Daoy (cell line): ENCODE measurements at places on chromosomes 11 and 22. TPM values are rescaled to one million over a fixed set of nuclear protein-coding genes. Genes with fewer than 3 reads are reported as not detected.

DNA sequence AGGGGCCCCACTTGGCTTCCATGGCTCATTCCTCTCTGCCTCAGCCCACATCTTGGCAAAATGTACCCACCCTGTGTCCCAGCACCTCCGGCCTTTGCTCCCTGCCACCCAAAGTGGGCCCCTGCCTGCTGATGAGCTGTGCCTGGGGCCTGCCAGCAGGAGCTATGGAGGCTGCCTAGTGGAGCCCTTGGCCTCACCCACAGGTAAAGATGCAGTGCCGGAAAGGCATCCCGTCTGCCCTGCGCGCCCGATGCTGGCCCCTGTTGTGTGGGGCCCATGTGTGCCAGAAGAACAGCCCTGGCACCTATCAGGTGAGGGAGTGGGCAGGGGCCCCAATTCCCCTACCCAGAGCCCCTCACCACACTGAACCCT, 1.3 kb downstream of the TBC1D10C start:
- no peak for DNase-seq

- DNase-seq: no peak
Measured at GRCh38 chr22:26097840-26098239, 71.4 kb upstream of the SEZ6L start.

- no peak for DNase-seq
Measured at GRCh38 chr22:46220921-46221320, 29.2 kb downstream of the CDPF1 start.

GRCh38 chr11:1522081-1522424, 35.5 kb upstream of the MOB2 start:
- no peak for DNase-seq

DNA sequence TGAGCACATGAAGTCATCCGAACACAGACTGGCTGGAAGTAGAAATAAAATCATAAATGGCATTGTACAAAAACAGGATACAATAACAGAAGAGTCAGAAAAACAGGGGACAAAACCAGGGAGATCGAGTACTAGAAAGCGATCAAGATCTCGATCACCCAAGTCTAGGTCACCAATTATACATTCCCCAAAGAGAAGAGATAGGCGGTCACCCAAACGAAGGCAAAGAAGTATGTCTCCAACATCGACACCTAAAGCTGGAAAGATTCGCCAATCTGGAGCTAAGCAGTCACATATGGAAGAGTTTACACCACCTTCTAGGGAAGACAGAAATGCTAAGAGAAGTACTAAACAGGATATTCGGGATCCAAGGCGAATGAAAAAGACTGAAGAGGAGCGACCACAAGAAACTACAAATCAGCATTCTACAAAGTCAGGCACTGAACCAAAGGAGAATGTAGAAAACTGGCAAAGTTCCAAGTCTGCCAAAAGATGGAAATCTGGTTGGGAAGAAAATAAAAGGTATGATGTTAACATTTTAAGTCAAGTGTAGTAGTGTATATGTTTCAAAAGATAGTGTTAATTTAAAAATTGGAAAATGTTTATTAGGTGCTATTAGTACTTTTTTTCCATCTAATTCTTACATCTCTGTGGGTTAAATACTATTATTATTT, 9.4 kb downstream of the PCF11 start:
- DNase-seq: no peak

Gene LRRC4C
- not detected in 2 replicates for total RNA-seq

Gene ELMOD1
- total RNA-seq: 1.0 and 2.6 TPM in 2 replicates

Gene PTGDR2
- total RNA-seq: 0.06 TPM in 1 of 2 replicates, not detected in the other

Gene RGL4
- not detected in 2 replicates for total RNA-seq
